ENCODE measurements at places on chromosomes 12 and 14.
A peak's percentile ranks its signal among the peaks of the same experiment; 100 is the strongest.

DNA sequence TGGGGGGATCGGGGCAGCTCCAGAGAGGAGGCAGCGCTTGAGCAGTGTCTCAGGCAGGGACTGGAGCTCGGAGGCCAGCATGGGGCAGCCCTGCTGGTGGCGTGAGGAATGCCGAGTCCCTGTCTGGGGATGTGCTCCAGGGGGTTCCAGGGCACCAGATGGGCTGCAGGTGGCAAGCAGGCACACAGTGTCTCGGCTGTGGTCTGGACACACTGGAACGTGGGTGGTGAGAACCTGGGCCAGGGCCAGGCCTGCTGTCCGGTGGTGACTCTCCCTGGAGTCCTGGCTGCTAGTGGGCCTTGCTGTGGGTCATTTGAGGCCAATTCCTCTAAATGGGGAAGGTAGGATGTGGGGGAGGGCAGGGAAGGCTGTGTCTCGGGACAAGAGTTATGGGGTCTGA lies 199.4 kb upstream of the RTL1 start:
- no peak for DNase-seq

DNA sequence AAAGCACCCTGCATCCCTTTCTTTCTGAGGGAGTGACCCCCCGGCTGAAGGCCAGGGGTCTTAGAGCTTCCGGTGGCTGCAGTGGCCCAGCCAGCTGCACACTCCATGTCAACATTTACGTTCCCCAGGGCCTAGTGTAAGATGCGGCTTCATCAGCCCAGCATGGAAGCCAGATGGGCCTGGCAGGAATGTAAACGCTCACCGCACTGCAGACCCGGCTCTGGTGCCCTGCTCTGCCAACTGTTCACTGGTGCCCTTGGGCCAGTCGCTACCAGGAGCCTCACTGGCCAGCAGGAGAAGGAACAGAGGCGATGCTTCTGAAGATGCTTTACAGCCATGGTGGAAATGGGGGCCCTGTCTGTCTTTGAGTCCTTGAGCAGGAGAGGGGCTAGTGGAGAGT lies 8.6 kb upstream of the TMEM119 start:
- DNase-seq = no peak

GRCh38 chr14:31990926-31991572 lies 86.1 kb upstream of the ARHGAP5 start:
- DNase-seq = no peak

- peak; percentile 39 for DNase-seq
Measured at GRCh38 chr12:124549629-124550028, 17.8 kb downstream of the NCOR2 start.

Data from dermis microvascular lymphatic vessel endothelial cell (primary cell).